Esophagus squamous epithelium (tissue), 5 donors: ENCODE measurements at places on chromosomes 11 and 22.

DNA sequence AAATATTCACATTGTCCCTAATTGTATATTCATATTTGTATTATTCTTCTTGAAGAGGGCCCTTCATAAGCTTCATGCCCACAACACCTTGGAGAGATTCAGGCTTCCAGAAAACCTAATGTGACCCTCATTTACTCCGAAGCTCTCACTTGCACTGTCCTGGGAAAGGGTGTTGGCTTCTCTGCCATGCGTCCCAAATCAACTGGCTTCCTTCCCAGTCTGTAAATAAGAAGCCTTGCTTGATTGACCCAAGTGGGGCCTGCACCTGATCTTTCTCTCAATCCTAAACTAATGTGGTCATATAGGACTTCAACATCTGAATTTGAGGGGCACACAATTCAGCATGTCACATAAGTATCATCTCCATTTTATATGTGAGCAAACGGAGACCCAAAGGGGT, 40.5 kb upstream of the ZBTB16 start:
- DNase-seq = no peak

GRCh38 chr22:29300807-29301601, 5.4 kb upstream of the GAS2L1 start:
- no peak for DNase-seq

DNA sequence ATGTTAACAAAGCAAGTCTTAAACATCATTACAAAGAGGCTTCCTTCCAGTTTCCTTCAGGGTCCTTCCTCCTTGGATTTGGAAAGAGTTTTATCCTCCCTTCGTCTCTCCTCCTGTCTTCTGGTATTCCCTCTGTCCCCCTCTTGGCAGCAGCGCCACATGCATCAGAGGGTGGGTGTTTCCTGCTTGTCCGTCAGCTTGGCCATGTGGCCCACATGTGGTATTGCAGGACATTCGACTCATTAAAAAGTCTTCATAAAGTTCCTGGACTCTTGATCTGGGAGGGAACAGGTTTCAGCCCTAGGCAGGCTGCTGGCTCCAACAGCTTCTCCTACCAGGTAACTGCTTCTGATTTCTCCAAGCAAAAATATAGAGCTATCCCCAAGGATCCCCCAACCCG, 189.8 kb downstream of the CSNK2A3 start:
- DNase-seq = no peak

GRCh38 chr11:102280245-102280833, 36.9 kb upstream of the BIRC3 start:
- DNase-seq = no peak

- no peak for DNase-seq
Observed at GRCh38 chr11:70735976-70736375, 337.6 kb downstream of the CTTN start.

DNA sequence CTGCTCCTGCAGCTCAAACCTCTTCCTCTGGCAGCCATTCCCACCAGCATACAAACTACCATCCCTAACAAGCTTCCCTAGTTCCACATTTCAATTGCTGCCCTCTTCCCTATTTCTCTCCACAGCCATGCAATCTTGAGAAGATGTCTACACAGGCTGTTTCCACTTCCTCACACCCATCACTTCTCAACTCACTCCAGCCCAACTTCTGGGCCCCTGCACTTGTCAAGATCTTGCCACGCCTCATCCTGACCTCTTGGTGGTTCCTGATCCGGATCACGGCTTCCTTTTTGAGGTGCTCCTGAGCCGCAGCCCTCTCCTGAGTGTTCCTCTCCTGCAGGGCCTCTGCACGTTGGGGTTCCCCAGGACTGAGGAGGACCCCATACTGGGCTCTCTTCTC, 22.6 kb downstream of the RPL27A start:
- no peak for DNase-seq
